ENCODE measurements at places on chromosomes 11 and 22.

- DNase-seq: peak; percentile 85
These were observed 87.0 kb upstream of the BLID start for GRCh38 chr11:122202951-122203456.

- DNase-seq: peak; percentile 57
These were observed 2.3 kb downstream of the TSPAN4 start for GRCh38 chr11:844693-845644.

GRCh38 chr22:31577711-31578110 is 81.4 kb downstream of the SFI1 start:
- peak; percentile 94 for DNase-seq

- DNase-seq: no peak
These were observed 40.9 kb upstream of the MUC5AC start for GRCh38 chr11:1116666-1117390.

DNA sequence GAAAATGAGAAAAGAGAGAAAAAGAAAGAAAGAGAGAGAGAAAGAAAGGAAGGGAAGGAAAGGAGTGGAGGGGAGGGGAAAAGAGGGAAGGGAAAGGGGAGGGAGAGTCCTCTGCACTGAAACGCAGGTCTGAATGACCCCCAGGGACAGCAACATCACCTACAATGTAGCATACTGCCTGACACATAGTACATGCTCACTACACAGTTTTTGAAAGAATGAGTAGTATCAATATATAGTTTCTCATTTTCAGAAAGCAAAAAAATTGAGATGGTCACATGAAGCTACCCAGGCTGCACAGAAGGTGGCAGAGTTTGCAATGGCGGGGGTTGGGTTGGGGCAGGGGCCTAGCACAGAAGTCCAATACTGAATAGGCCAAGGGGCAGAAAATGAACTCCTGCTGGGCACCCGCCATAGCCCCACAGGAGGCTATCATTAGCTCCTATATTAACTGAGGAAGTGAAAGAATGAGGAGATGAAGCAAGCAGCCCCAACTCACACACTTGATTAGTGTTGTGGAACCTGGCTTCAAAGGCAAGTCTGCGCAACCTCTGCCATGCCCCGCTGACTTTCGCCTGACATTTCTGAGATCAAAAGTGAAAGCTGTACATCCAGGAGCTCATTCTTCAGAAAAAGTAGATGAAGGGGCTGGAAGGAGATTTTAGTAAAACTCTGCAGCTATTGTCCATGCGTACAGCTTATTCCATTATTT is 241.2 kb upstream of the SYN3 start:
- peak; percentile 80 for DNase-seq

All from brain (organoid and tissue), 16 donors.